NCI-H524 treated with DMSO at 0.1 percent for 48 hours (cell line): ENCODE measurements at places on chromosomes 4 and X.
A peak's percentile ranks its signal among the peaks of the same experiment; 100 is the strongest.

GRCh38 chrX:52983321-52984000 lies 25.1 kb upstream of the FAM156A start:
- no peak for DNase-seq

DNA sequence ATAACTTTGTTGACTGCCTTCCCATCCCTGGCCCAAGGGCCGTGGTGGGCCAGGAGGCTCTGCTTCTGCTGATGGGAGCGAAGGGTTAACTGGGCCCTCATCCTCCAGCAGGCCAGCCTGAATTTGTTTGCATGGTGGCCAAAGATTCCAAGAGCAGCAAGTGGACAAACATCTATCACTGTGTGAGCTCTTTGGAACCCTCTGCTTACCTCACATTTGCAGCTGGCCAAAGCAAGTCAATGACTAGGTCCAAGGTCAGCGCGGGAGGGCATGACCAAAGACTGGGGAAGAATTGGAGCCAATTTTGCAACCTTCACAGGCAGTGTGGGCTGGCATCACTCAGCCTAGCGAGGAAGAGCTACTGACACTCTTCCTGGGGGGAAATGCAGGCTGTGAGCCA lies 67.8 kb upstream of the ATP6AP2 start:
- DNase-seq, result no peak

GRCh38 chrX:110646386-110646785 lies 149.2 kb downstream of the CHRDL1 start:
- no peak for DNase-seq

DNA sequence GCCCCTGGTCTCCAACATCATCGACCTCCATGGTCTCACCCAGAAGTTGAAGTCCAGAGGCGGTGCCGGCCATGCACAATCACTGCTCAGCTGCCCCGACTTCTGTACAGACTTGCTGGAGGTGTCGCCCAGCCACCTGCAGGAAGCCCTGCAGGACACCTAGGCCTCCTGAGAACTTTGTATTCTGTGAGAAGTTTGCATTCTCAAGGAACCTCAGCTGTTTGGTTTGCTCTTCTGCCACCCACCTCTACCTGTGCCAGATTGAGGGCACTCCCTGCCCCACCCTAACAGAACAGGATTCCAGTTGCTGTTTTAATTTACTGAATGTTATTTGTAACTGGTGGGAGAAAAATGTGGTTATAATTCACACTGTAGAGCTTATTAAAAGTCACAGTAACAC lies 46.8 kb downstream of the TRIM61 start:
- DNase-seq, result no peak

DNA sequence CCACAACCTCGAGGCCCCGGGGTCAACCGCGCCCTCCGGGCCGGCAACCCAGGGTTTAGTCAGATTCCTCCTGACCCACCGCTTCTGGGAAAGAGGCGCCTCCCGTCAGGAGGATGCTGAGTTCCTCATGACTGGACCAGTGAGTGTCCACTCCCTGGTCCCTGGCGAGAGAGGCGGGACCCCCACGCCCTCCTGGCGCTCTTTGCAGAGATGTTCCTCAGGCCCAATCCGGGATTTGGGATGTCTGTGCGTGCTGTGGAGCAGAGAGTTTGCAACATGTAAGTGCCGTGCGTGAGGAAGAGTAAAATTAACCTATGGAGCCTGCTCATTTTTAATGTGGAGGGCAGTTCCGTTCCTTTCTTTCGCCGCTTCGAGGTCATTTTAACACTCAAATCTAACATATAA lies 824 bp upstream of the UGDH start:
- DNase-seq, result no peak

GRCh38 chrX:41259516-41259915 lies 74.4 kb upstream of the DDX3X start:
- DNase-seq, result peak; percentile 47

DNA sequence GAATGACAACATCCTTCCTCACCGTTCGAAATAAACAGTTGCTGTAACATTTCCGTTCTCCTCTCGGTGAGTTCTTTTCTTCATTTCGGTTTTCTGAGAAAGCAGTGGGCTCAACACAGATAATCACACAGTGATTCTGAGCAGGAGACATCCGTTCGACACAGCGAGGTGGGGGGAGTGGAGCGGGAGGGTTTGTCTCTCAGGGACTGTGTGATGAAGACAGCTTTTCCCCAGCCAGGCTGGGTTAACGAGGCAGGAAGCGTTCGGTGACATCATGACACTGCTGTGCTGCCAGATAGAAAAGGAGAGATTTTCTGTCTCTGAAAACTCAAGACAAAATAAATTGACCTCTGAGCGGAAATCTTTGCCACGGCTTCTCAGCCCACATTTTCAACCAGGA lies 119.3 kb downstream of the CRLF2 start:
- DNase-seq, result no peak
